ENCODE measurements at places on chromosomes 4 and X.

DNA sequence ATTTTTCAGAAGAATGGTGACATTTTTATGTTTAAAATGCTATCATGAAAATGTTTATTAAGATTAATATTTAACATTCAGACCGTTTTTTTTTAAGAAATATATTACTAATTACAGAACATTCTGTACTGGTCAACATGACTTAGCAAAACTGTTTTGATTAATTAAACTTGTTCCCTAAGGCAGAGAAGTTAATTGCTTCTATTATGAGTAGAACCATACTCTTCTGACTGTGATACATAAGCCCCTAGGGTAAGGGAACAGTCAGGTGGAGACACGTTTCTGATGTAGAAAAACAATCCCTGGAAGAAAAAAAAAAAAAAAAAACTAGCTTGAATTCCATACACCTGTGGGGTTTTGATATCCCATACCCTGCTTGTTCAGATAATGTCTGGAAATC lies 97.4 kb downstream of the GPM6A start:
- DNase-seq = no peak

DNA sequence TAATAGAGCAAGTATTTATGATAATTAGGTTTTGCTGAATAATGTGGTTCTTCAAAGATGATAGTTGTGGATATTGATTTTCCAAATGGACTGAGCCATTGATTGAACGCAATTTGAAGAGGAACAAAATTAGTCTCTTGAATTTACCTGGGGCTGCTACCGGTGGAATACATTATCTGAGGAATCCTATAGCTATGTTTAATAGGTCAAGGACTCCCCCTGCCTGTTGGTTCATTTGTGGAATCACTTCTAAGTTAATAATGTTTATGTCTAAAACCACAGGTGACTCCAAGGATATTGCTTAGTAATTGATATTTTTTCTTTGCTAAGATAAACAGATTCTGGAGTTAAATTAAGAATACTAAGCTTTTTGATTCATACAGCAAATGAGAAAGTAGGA lies 576.0 kb upstream of the PABPC4L start:
- DNase-seq = no peak

DNA sequence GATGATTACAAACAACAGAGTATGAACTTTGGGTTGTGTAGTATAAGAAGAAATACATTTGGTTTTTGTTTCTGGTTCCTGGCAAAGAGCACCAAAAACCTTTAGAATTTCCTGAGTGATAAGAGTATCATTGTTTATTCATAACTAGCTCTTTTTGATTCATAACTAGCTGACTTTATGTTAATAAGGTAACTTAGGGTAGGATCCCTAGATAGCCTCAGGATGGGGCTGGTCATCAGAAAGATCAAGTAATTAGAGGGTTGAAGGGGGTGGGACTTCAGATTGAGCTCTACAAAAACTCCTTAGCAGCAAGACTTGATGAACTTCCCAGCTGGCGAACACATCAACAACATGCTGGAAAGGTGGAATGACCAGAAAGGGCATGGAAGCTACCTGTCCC lies 166.5 kb downstream of the SCFD2 start:
- DNase-seq = no peak

GRCh38 chrX:139924696-139925095 lies 8.2 kb downstream of the ATP11C start:
- no peak for DNase-seq

- no peak for DNase-seq
Observed at GRCh38 chrX:48754238-48754637, 7.3 kb upstream of the GLOD5 start.

GRCh38 chrX:38768079-38768478 lies 33.2 kb upstream of the MID1IP1 start:
- no peak for DNase-seq

DNA sequence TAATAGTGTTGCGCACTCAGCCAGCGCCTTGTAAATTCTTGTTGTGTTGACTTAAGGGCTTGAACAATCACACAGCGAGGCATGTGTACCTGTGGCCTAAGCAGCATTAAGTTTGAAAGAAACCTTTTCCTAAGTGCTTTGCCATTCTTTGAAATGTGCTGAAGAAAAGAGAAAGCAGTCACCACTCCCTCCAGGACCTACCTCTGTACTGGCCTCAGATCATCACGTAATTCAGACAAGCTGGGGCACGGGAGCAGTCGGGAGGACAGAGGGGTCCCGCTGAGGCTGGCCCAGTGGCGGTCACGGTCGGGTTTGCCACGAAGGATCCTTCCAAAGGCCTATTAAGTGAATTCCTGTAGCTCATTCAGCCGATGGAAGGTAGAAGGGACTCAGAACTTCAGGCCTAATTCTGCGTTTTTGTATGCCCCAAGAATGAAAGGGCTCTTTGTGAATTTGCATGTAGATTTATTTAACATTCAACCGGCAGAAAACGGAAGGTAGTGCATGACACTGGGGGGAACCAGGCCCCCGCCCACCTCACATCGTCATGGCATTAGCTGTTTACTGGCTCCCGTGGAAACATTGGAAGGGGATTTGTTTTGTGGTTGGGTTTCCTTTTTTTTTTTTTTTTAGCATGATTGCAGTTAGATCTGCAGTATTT lies 106.3 kb downstream of the TRAPPC11 start:
- DNase-seq = no peak

DNA sequence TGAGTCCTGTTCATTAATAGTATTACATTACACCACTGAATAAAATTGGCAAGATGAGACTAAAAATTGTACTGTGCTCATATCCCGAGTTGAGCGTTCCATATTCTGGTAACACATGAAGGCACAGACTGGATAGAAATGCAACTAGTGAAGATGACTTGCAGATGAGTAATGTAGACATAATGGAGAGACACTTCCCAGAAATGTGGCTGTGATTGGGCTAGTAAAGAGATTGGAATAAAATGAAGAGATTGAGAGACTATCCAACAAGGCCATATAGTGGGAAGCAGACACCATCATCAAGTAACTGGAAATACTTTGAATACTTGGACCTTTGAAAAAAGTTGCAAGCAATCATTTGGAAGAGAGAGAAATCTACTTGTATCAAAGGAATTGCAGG lies 77.3 kb downstream of the DCAF8L1 start:
- no peak for DNase-seq

- DNase-seq = no peak
Observed at GRCh38 chrX:43707812-43708548, 51.9 kb downstream of the MAOA start.

- no peak for DNase-seq
Observed at GRCh38 chr4:3344596-3344995, 51.8 kb downstream of the RGS12 start.

- DNase-seq = peak; percentile 37
Observed at GRCh38 chrX:40095583-40096394, 2.0 kb downstream of the BCOR start.

DNA sequence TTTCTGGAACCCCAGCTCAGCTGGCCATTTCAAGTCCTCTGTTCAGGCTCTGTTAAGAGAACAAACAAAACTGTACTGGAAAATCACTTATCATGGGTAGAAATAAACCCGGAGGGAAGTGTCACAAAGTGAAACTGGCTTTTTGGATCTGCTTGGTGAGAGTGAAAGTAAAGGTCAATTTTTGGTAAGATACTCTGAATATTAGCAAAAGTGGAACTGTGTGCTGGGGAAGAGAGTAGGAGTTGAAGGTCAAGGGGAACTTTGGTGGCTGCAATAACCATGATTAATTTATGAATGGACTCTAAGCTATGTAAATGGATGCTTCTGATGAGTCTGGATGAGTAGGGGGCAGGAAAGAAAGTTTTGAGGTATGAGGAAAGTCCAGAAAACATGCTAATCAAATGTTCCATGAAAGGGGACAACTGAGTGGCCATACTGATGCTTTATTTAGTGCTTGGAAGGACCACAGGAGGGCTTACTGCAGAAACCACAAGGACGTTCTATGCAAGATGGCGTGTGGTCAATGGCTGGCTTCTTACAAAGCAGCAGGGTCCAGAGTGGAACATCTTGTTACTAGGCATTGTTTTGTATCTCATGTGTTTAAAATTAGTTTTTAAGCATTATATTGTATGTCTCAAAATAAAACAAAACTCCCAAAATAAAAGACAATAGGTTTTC lies 36.8 kb upstream of the TNIP3 start:
- no peak for DNase-seq

DNA sequence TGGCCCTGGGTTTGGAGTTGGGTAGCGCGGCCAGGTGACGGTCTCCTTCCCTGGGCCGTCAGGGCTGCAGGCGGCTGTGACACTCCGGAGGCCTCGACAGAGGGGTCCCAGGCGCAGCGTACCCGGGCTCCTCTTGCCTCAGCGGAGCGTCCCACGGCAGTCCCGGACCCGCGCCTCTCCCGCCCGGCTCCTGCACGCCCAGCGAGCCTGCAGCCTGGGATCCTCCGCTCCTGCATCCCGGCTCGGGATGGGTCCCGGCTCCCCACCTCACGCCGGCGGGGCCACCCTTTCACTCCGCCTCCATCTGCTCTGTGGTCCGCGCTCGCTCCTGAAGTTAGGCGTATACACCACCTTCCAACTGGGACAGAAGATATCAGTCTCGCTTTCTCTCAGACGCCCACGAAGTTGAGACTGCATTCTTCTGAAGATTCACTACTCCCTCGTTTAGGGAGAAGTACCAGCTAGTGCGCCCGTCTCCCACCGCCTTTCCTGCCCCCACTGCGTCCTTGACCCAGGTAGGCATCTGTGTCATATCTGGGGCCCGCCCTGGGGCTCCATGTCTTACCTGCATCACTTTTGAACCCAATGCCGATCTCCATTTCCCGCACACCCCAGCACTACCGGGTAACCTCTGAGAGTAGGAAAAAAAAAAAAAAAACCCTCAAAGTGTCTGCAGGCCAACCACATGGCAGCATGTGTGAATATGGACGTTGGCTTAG lies 32.3 kb upstream of the KDR start:
- no peak for DNase-seq

DNA sequence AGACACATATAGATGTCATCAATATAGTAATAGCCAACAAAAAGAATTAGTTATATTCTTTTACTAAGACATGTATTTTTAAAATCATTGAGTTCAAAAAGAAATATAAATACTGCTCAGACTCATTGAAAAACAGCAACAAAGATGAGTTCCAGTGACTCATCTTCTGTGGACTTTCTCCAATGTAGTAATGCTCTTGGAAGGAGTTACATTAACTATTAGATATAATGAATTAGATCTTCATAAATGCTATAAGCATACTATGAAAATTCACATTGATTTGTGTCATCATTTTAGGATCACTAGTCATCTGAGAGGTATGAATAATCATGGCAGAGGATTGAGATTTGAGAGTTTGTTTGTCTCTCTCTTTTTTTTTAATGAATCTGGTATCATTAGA lies 547.8 kb upstream of the PCDH7 start:
- no peak for DNase-seq
